ENCODE measurements at places on chromosomes 7 and 10.

DNA sequence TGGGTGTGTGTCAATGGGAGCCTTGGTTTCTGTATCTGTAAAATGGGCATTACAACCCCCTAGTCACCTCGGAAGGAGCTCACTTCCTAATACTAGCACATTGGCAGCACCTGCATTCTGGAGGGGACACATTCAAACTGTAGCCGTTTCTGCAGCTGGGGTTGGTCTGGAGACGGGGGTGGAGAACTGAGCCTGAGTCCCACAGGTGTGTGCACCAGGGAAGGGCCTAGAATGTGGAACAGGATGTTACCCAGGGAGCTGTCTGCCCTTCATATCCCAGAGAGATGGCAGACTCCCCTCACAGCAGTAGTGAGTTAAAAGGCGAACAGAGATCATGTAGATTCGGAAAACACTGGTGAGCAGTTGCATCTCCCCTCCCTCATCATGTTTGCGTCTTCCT lies 272.8 kb upstream of the ZNF32 start:
- no peak for DNase-seq

GRCh38 chr10:51097546-51097945 lies 23.3 kb downstream of the PRKG1 start:
- DNase-seq = no peak

DNA sequence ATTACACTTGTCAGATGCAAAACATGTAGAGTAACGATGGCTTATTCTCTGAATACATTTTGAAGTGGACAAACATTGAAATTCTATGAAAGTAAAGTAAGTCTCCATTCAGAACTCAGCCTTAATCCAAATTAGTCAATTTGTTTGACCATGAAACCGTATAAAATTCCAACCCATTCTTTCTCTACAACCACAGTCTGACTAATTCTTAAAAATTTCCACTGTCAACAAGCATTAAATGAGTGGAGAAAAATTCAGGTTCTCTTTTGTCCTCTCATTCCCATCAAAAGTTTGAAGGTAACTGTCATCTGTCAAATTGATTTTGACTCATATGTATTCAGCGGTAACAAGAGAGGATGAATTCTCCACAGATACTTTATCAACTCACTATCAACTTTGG lies 1031.5 kb downstream of the SORCS1 start:
- no peak for DNase-seq

- DNase-seq = no peak
These were observed 98.7 kb upstream of the SEMA3D start for GRCh38 chr7:85285527-85285926.

DNA sequence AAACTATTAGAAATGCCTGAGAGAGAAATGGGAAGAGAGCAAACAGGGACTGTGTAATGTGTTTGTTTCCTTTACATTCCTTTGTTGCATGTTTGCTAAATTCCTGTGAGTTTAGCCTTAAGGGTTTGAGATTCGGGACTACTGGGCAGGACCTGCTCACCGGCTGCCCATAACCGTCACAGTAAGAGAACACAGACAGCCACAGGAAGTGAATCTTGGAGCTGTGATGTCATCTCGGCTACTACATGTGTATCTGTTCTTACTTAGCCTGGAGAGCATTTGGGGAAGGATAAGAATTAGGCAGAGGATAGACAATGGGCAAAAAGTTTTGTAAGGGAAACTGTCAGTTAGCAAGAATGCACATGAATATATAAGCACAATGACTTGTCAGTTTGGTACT lies 485.1 kb upstream of the KLF6 start:
- DNase-seq = peak; percentile 63

DNA sequence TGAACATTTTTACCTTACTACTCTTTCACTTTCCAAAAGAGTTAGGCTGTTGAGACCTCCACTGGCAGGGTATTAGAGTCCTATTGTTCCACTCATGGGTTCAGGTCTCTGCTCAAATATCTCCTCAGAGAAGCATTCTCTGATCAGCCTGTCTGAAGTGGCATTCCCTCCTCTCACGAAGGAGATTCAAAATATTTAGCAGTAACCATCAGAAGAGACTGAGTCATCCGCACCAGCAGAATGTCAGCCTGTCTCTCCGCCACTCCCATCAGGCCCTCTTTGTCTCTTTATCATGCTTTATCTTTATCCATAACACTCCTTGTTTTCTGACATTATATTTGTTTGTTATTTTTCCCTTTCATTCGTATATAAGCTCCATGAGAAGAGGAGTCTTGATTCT lies 79.1 kb downstream of the AASS start:
- no peak for DNase-seq

DNA sequence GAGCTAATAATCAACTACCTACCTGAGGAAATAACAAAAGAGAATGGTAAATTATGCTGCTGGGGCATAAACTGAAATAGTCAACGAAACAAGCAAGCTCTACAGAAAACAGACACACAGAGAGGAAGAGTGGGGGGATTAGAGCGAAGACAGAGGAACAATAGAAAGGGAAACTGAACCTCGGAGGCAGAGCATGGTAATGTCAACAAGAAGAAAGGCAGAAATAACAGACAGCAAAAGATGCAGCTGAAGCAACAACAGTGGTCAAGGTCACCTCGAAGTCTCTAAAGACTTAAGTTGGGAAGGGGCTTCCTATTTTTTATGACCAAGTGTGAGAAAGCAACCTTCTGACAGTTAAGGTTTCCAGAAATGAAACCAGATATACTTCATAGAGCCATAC lies 177.0 kb downstream of the ZNF438 start:
- no peak for DNase-seq

- DNase-seq = no peak
These were observed 116.5 kb downstream of the SPDYE5 start for GRCh38 chr7:75608451-75609122.

GRCh38 chr10:664301-664700 lies 25.2 kb downstream of the DIP2C start:
- peak; percentile 19 for DNase-seq

- DNase-seq = no peak
These were observed 83.3 kb upstream of the MKLN1 start for GRCh38 chr7:131244259-131244852.

DNA sequence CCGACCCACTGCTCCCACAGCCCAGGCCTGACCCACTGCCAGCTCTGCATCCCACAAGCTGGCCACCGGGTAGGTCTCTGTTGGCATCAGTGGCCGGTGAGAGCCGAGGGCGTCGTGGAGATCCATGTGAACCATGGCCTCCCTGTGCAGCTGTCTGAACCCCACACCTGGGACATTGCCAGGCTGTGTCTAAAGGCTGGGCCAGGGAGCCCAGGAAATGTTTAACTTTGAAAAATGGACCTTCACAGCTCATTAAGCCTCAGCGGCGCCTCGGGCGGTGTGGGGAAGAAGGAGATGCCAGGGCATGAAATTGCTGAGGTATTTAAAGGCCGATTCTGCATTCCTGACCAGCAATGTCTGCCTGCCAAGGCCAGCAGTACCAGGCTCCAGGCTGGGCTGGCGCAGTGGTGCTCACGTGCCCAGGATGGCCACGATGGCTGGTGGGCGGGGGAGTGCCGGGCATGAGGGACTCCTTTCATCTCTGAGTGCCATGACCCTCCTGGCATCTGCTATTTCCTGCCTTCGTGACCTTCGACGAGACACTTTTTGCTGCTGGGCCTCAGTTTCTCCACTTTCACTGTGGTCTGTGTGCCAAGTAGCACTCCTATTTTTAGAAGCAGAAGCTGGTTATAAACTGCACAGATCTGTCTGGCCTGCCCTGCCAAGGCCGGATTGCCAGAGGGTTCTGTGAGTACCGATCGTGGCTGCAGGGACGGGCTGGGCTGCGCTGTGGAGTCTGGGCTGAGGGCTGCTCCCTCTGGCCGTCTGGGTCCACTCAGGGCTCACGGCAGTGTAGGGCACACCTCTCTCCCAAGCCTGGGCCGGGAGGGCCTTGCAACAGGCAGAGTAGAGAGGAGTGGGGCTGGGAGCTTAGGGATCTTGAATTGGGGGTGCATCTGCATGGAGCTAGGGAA lies 21.8 kb downstream of the ELFN1 start:
- peak; percentile 86 for DNase-seq

- peak; percentile 77 for DNase-seq
These were observed 87.3 kb downstream of the CCSER2 start for GRCh38 chr10:84415539-84416244.

DNA sequence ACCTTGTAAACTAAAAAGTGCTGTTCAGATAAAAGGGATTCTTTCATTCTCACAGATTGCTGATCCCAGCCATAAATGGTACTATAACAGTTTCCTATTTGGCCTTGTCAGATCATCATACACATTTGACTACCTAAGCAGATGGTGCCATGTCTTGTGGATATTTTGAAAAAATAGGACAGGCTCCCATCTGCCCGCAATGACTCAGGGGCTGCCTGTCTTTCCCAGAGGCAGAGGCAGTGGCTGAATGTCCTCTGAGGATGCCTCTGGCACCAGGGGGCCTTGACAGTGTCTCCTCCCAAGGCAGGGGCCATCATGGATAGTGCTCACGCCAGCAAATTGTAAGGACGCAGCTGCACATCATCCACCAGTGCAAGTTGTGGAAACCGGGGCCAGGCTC lies 323.0 kb upstream of the PODXL start:
- no peak for DNase-seq

DNA sequence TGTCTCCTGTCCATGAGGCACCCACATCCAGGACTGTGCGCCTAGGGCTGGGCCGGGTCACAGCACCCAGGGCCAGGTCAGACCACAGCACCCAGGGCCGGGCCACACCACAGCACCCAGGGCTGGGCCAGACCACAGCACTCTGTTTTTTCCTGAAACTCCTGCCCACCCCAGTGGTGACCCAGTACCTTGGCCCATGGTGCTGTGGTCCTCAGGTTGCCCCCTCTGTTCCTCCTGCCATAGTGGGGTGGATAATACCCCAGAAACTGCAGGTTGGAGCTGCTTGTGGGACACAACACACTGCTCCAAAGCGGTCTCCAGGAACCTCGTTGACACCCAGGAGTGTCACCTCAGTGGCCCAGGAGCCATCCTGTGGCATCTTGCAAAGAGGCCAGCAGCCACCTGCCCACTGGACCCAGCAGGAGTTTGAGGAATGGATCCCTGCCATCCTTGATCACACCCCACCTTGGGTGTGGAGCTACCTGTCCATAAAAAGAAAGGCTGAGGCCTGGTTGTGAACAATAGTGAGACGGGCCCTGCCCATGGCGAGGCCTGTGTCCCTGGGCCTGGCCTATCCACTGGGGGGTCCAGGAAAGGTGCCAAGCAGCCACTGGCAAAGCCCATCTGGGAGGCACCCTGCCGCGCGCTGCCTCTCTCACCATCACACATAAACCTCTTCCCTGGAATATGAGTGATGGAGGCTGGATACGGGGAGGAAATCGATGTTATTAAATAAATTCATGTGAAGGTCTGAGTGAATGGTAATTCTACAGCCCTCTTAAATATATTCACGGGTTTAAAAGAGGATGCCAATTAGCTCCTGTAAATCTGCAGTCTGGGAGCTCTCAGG lies 89.0 kb downstream of the NKX6-2 start:
- DNase-seq = no peak

- peak; percentile 12 for DNase-seq
These were observed 186.7 kb upstream of the PLXDC2 start for GRCh38 chr10:19629567-19629966.

DNA sequence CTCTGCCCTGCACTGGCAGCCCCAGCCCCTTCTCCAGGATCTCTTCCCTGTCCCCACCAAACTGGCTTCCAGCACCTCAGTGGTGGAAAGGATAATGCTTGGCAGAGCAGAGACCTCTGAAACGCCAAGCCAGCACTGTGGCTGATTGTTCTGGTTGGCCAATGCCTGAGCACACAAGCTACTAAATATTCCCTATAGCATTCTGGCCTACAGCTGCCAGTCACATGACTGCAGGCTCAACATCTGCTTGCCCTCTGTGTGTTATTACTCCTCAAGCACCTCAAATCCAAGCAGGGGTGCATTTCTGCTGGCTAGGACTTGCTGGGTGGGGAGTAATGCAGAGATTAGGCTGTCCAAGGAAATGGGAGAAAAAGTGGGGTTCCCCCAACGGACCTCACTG lies 6.1 kb downstream of the TBATA start:
- DNase-seq = no peak

DNA sequence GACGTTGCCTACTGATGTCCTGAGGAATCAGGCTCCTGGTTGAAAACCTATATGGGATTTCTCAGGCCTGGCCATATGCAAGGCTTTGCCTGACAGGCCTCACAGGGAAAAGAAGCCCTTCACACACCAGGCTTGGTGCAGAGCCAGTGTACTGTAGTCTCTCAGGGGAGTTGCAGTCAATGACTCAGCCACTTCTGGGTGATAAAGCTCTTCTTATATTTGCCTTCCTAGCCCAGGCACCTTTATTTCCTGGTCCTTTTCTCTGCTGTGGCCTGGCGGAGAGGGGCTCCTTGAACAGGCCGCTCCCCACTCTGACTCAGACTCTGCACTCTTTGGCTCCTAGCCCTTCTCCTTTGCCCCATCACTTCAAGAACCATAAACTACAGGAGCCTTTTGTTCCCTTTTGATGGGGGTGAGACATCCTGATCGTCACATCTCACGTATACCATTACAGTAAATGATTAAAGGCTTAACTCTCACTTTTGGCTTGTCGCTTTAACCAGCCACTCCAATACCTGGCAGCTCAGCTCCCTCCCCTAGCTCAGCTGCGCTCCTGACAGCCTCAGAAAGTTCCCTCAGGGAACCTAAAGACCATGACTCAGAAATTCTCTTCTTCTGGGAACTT lies 33.5 kb downstream of the DPY19L1 start:
- peak; percentile 80 for DNase-seq

GRCh38 chr7:106606120-106606519 lies 54.8 kb downstream of the CCDC71L start:
- no peak for DNase-seq

- DNase-seq = no peak
These were observed 195.3 kb upstream of the AHR start for GRCh38 chr7:17103170-17103569.

DNA sequence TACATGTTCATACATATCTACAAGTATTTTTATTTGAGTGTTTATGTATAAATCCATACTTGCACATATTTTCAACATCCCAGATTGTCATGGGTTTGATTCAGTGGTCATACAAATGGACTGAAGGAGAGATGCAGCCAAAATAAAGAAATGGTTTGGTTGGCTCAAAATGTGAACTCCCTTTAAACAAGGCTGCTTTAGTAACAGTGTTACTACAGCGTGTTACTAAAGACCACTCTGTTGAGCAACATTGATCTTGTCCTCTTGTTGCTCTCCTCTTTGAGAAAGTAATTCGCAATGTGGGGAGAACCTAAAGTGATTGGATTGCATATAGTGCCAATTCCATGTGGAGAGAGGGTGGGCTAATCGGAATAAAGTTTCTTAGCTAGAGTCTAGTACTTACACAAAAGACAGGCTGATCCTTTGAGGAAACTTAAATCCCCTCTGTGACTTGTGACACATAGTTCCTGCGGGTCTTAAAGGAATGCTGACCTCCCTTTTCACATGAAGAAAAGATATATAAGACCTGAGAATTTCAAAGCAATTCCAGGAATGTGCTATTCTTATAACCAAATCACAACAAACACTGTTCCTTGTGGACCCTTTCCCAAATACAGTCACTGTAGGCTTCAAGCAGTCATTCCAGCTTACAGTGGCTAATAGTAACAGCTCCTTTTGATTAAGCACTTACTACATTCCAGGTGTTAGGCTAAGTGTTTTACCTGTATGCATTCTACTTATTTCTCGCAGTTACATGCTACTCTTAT lies 144.3 kb downstream of the FZD1 start:
- no peak for DNase-seq

Data from body of pancreas (tissue), 4 donors.